ENCODE measurements at places on chromosomes 1 and 21. TPM values are rescaled to one million over a fixed set of nuclear protein-coding genes. Genes with fewer than 3 reads are reported as not detected.

The RAB25 gene
- not detected for total RNA-seq

The CD46 gene
- 88.2 TPM for total RNA-seq

The WDR26 gene
- 103 TPM for total RNA-seq

The ELAVL4 gene
- total RNA-seq: not detected

The KMO gene
- not detected for total RNA-seq

The GBP1 gene
- total RNA-seq: 241 TPM

The UBL4B gene
- total RNA-seq: not detected

The FCRL2 gene
- total RNA-seq: not detected

The BRDT gene
- not detected for total RNA-seq

The CGN gene
- total RNA-seq: 0.31 TPM

The FAM229A gene
- total RNA-seq: 13.4 TPM

The CD1B gene
- not detected for total RNA-seq

The LEFTY1 gene
- not detected for total RNA-seq

The TIE1 gene
- total RNA-seq: 9.6 TPM

The MAP3K7CL gene
- total RNA-seq: 2.4 TPM

The DRAXIN gene
- 41.5 TPM for total RNA-seq

The HSPA6 gene
- total RNA-seq: 5.9 TPM

The TMEM54 gene
- 5.9 TPM for total RNA-seq

The INSRR gene
- total RNA-seq: 0.14 TPM

The DMRTA2 gene
- 3.6 TPM for total RNA-seq

The KCND3 gene
- not detected for total RNA-seq

The FCRLB gene
- total RNA-seq: 0.24 TPM

The SEC16B gene
- not detected for total RNA-seq

The HTR6 gene
- not detected for total RNA-seq

The C1QB gene
- not detected for total RNA-seq

The CYP4A11 gene
- total RNA-seq: not detected

The CD247 gene
- total RNA-seq: 169 TPM

The TMEM222 gene
- total RNA-seq: 49.5 TPM

The IVL gene
- not detected for total RNA-seq

The GPR37L1 gene
- total RNA-seq: not detected

The UBXN10 gene
- total RNA-seq: 0.56 TPM

The SPATA46 gene
- total RNA-seq: not detected

The TRAPPC10 gene
- total RNA-seq: 148 TPM

The GALE gene
- 68.1 TPM for total RNA-seq

The JTB gene
- 255 TPM for total RNA-seq

The GFI1 gene
- 78.5 TPM for total RNA-seq

The MIXL1 gene
- not detected for total RNA-seq

The TAS1R3 gene
- total RNA-seq: 0.89 TPM

The VSIG8 gene
- not detected for total RNA-seq

The SPRR2B gene
- total RNA-seq: not detected

All from natural killer cell treated with Interleukin-12 subunit alpha and Interleukin-12 subunit beta and Interleukin-15 and Interleukin-18, amount 100 ng/mL, for 72 hours (primary cell).